ENCODE measurements at places on chromosomes 5 and 9. TPM values are rescaled to one million over a fixed set of nuclear protein-coding genes. Genes with fewer than 3 reads are reported as not detected.

DNA sequence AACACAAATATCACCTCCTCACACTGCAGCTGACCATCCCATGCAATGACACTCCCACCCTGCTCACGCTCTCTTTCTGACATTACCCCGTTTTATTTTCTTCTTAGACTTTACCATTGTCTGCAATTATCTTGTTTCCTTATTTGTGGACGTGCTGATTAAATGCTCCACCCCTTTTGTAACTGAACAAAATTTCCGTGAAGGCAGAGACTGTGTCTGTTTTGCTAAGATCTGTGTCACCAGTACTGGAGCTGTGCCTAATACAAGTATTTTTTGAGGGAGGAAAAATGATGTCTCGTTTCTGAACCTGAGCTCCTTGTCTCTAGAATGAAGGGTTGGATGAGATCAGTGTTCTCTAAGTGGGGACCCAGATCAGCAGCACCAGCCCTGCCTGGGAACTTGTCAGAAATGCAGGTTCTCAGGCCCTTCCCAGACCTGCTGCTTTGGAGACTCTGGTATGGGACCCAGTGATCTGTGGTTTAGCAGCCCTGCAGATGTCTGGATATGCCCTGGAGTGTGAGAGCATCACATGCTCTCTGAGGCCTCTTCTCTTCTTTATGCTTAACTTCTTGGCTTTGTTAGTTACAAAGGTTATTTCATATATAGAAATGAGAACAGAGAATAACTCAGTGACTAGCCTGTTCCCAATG lies 181.7 kb upstream of the GAS1 start:
- DNase-seq: no peak

DNA sequence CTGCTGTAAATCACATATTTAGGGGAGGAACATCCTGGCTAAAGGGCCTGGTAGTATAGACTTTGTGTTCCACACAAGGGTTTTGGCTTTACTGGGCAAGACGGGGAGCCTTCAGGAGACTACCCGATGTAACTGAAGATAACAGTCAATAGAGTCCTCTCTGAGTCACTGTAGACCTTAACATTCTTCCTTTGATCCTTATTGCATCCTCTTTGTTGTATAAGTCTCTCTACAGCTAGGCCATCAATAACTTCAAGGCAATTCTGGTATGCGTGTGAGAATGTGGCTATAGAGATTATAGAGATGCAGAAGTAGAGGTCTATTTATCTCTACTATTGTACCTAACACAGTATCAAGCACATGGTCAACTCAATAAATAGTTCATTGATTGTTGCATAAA lies 67.3 kb upstream of the STK32A start:
- DNase-seq: no peak

- peak; percentile 18 for DNase-seq
Observed at GRCh38 chr9:124342776-124343485, 72.3 kb downstream of the PSMB7 start.

DNA sequence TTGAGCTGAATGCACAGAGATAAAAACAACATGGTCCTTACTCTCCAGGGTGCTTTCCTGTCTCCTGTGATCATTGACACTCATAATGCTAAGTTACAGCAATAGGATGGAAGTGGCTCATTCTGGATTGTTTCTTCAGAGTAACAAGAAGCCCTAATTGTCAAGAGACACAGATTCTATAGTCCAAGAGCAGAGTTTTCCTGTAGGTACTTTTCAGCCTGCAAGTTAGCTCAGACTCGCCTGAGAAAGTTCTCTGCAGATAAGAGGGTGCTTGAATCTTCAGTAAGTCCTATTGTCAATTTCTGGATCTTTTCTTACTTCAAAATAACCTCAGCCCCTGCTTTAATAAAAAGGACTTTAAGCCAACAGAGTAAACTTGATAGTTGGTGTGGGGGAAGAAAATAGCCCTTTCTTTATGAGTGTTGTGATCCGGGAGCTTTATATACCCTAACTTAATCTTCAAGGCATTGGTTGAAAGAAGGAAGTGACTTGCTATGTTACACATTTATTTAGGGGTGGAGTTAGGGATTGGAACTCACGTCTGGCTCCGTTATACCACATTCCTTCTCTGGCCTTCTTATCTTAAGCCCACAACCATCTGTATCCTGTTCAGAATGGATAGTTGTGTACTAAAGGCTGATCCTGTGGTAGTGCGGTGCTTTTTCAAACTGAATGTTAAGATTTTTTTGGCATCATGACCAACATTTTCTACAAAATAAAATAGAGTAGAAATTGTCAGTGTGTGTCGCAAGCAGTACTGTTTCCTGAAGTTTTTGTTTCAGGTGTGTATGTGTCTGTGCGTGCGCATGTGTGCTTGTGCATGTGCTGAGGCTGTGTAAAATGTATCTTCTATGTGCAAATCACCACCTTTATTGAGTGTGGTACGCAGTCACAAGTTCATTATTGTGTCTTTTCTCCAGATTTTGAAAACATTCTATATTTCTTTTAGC lies 173.9 kb downstream of the WDR70 start:
- no peak for DNase-seq

INSYN2B gene
- total RNA-seq: not detected

DNA sequence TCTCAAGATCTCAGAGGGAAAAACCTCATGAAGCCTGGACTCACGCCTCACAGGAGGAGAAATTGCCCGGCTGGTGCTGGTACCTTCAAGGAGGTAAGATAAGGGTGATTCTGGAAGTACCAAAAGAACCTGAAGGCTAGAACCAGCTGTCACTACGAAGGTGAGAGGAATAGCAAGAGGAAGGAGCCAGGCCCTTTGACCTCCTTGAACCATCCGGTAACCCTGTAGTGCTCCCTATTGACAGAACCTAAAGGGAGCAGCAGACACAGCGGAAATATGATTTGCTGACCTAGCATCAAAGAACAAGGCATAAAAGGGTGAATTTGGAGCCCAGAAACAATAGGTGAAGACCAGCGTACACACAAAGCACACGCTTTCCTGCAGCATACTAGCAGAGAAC lies 92.2 kb downstream of the DOCK8 start:
- DNase-seq: peak; percentile 13

- no peak for DNase-seq
Observed at GRCh38 chr9:110116543-110116885, 91.4 kb downstream of the C9orf152 start.

SPAAR gene
- 5.1 TPM for total RNA-seq

IFNA13 gene
- total RNA-seq: not detected

- no peak for DNase-seq
Observed at GRCh38 chr9:134204041-134204440, 39.7 kb upstream of the RNU6ATAC start.

DNA sequence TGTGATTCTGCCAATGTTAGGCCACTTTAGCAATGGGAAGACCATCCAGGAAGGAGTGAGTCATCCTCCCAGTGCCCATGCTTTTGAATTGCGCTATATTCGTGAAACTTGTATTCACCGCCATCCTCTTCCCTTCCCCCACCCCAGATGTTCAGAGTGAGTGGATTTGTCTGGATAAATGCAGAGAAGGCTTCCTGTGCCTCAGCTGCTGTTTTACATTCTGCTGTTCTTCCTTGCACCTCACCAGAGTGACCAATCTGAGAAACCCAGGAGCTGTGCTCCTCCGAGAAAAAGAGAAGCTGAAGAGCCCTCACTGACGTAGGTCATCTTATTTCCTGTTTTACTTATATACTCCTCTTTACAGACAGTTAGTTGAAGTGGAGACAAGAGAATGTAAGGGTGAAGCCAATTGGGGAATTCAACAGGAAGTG lies 24.6 kb upstream of the SVEP1 start:
- no peak for DNase-seq

ANAPC2 gene
- total RNA-seq: 73.0 TPM

- DNase-seq: no peak
Observed at GRCh38 chr5:154403234-154403633, 42.6 kb upstream of the SAP30L start.

CCL28 gene
- 15.1 TPM for total RNA-seq

GRCh38 chr5:54341971-54342370 lies 31.6 kb upstream of the ARL15 start:
- DNase-seq: no peak

DNA sequence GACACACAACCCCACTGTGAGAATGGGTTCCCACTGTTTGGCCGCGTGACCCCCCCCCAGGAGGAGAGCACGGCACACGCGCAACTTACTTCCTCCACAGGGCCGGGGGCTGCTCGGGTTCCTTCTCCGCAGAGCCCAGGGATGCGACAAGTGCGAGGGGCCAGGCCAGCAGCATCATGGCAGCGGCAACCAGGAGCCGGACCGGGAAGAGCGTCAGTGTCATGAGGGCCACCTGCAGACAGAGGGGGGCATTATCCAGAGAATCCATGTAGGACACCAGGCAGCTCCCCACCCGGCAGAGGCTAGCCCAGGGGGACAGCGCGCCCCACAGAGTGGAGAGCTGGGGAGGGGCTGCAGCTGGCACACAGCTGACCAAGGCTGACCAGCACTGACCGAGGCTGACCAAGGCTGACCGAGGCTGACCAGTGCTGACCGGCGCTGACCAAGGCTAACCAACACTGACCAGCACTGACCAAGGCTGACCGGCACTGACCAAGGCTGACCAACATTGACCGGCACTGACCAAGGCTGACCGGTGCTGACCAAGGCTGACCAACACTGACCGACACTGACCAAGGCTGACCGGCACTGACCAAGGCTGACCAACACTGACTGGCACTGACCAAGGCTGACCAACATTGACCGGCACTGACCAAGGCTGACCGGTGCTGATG lies 22.3 kb downstream of the LPCAT1 start:
- DNase-seq: no peak

NDST1 gene
- total RNA-seq: 74.3 TPM

DNA sequence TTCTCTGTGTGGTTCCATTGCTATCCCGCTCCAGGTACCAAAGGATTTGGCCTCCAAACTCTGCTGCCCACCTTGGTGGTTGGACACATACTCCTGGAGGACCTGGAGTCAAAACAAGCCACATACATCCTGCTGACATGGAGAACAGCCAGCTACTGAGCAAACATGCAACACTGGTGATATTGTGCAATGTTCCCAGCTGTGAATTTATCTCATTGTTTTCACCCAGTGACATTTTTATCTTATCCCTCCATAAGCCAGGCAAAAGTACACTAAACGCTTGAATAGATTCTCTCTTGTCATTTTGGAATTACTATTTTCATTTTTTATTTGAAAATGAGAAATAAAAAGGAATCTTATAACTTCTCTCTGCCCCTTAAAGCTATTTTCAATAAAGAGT lies 11.1 kb upstream of the CTSL start:
- peak; percentile 78 for DNase-seq

SCGB3A1 gene
- total RNA-seq: not detected

IFNE gene
- total RNA-seq: not detected

DNA sequence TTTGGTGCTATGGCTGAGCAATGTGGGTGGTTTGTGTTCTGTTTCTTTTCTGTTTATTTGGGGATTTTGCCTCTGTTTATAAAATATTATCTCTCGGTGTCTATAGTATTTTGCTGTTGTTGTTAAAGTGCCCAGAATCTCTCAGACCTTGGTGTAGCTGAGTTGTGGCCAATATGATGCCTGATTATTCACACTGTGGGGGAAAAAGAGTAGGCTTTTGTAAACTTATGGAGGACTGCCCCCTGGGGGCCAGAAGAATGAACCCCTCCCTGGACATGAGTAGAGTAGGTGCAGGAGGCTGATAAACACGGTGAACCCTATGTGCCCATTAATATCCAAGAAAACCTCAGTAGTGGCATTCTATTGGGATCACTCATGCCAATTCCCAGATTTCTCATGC lies 49.0 kb upstream of the DPYSL3 start:
- DNase-seq: peak; percentile 42

TLX3 gene
- not detected for total RNA-seq

SH3PXD2B gene
- total RNA-seq: 27.8 TPM

GRCh38 chr5:138641547-138642298 lies 66.5 kb upstream of the HSPA9 start:
- peak; percentile 59 for DNase-seq

DNA sequence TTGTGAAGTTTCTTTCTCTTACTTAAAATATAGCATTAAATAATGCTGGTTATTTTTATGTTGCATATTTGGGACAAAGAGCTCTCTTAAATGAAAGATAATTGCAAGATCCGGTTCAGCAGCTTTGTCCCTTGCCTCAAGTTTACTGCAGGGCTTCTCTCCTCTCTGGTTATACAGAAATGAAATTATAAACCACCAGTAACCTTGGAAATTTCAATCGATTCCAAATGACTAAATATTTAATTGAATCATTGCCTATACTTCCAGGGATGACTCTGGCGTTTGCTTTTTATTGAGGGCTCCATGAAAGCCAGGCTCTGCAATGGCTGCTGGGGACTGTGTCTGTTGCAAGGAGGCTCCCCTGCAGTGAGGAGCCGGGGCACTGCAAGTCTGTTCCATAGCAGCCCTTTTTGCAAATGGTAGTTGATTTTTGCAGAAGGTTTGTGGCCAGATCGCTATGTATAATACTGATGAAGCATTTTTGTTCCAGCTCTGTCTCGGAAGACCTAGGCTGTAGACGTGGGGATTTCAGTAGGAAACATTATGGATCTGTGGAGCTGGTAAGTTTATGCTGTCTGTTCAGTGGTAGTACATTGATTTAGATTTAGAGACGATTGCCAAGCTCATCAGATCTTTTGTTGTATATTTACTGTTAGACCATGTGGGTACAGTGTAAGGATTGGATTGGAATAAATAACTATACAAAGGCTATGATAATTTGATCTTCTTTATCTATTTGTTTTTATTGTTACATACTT lies at the start of gene GARNL3:
Gene GARNL3, plus strand, starts transcription at position 313 of the 758 bp plus-strand sequence. Its CDS starts 104 bp downstream, at position 417.
- DNase-seq: no peak

GRCh38 chr5:156819967-156820581 lies 30.0 kb upstream of the PPP1R2B start:
- DNase-seq: no peak

DNA sequence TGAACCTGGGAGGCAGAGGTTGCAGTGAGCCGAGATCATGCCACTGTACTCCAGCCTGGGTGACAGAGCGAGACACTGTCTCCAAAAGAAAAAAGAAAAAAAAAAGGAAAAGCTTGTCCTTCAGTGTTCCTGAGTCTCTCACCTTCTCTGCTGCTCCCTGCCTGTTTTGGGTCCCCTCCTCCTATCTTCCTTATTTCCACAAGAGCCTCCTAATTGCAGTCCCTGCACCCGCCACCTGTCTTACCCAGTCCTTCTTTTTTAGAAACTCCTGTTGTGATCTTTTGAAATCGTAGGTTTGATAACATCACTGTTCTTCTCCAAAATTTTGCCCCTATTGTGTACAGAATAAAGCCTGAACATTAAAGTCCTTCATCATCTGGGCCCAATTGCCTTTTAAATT lies 234.9 kb downstream of the SH3GL2 start:
- DNase-seq: no peak

GRCh38 chr5:178532666-178533065 lies 57.5 kb downstream of the COL23A1 start:
- DNase-seq: no peak

DNA sequence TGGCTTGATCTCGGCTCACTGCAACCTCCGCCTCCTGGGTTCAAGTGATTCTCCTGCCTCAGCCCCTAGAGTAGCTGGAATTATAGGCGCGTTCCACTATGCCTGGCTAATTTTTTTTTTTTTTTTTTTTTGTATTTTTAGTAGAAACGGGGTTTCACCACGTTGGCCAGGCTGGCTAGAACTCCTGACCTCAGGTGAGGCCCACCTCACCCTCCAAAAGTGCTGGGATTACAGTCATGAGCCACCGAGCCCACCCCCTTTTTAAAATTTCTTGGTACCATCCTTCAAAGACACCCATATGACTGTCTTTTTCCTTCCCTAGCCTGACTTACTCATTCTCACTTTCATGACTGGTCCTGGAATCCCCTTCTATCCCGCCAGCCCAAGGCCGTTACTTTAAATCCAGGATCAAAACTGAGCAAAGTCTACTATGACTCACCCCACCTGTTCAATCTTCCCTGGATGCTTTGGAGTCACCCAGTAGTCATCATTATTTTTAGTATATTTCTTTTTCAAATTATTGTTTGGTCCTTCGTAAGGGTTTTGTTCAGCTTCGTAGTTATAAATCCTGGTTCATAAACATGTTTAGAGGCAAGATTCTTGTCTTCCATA lies 1.2 kb upstream of the TBCA start:
- no peak for DNase-seq

FANCG gene
- 17.7 TPM for total RNA-seq
